ENCODE measurements at places on chromosomes 5 and 9. TPM values are rescaled to one million over a fixed set of nuclear protein-coding genes. Genes with fewer than 3 reads are reported as not detected.

DNA sequence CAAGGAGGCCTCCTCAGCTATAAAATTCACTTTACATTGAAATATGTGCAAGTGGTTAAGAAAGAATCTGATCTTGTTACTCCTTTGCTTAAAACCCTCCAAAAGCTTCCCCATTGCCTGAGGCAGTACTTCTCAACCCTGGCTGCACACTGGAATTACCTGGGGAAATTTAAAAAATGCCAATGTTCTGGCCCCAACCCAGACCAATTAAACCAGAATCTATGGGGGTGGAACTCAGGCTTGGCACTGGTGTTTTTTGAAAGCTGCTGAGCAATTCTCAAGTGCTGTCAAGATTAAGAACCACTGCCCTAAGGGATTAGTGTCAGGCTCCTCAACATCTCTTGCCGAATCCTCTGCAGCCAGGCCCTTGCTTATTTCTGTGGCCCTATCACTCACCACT, 269.6 kb downstream of the ELAVL2 start:
- DNase-seq: no peak

DNA sequence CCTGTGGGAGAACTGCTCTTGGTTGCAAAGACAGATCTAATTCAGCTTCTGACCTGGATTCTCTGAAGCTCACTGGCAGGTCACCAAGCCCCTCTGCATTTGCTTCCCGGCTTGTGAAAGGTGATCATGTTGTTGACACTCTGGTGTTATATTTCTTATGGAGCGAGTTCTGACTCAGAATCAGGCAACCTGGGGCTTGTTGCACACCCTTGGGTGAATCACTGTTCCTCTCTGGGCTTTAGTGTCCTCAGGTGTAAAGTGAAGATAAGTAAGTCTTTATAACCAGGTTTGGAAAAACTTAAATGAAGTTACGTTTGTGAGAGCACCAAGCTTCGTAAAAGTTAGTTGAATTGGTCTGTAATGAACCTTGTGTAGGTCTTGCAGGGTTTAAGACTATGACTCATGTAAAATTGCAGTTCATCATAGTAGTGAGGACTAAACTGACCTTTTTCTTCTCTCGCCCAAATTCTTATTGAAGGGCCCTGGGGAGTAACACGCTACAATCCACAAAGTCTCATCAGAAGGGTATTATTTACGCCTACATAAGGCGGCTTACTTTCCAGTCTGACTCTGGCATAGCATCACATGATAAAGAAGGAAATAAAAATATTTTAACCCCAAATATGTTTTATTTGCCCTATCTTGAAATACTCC, 218.6 kb downstream of the TMEM38B start:
- no peak for DNase-seq

DNA sequence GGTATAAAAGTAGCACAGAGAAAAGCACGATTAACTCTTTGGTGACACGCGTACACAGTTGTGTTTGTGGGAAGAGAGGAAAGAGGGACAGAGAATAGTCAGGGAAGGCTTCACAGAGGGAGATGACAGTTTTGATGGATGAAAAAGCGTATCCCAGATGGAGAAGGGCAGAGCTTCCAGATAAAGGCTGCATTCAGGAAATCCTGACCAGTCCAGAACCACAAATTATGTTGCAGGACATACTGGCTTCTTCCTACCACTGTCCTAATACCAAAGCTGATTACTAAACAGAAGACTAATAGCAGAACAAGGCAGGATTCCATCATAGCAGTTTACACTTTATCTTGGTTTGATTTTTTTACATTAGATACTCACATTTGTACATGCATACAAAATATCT, 34.5 kb downstream of the SLC31A2 start:
- no peak for DNase-seq

DNA sequence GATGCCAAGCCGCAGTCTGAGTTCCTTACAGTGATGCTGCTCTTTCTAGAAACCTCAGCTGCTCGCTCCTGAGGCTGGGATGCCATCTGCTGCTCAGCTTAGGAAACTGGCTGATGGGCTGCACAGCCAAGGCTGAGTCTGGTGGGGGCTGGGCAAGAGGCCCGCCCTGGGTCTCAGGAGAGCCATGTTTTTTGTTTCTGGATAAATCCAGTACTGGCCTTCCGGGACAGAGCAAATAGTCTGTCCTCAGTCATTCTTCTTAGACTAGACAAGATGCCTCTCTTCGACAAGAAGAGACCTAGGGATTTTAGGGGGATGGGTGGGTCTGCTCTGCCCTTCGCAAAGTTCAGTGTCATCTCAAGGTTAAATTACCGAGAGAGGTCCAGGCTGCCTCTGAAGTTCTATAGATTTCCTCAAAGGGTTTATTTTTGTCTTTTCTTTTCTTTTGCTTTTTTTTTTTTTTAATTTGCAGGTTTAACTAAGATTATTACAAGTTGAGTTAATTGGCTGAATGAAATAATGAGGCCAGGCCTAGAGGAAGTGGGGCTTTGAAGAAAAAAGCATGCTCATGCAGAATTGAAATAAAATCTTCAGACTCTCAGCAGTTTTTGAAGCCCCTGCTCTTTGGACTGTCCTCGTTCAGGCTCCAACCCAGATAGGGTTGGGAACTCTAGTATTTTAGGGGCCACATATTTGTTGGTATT, 30.6 kb upstream of the MATR3 start:
- DNase-seq: peak; percentile 62

DNA sequence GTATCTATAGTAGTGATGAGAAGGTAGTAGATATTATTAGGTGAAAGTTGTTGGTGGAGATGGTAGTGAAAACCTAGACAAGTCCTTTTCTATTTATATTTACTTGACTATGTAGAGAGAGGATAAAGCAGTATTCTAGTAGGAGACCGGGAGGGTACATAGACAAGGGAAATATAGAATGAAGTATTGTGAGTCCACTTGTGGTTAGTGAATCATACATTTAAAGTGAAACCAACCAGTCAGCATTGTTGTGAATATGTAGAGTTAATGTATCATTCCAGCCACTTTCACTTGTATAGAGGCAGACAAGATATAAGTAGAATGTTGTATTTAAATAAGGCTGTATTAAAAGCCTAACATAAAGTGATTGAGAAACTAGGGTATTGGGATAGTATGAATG, 1711.3 kb upstream of the ACO1 start:
- DNase-seq: no peak

GRCh38 chr9:22170990-22171670, 162.0 kb upstream of the CDKN2B start:
- no peak for DNase-seq

The FAT2 gene
- not detected for total RNA-seq

The PCDHGA3 gene
- 0.09 TPM for total RNA-seq

Measured in liver (tissue), 10 donors.